ENCODE measurements at places on chromosomes 16 and 17. TPM values are rescaled to one million over a fixed set of nuclear protein-coding genes. Genes with fewer than 3 reads are reported as not detected.

Gene HIGD1B
- total RNA-seq, result 1.3 TPM

Gene TANC2
- total RNA-seq, result 62.9 TPM

Gene HS3ST6
- total RNA-seq, result not detected

Gene NGFR
- 42.0 TPM for total RNA-seq

Gene KCNG4
- total RNA-seq, result not detected

Gene NXPH3
- 3.8 TPM for total RNA-seq

Gene ABAT
- 4.4 TPM for total RNA-seq

Gene CDH11
- 23.7 TPM for total RNA-seq

Gene AGRP
- total RNA-seq, result not detected

Gene PKMYT1
- 0.58 TPM for total RNA-seq

Gene PLSCR3
- total RNA-seq, result 42.6 TPM

Gene GPR179
- total RNA-seq, result not detected

Gene KRT33A
- total RNA-seq, result not detected

Gene WNT3
- 1.9 TPM for total RNA-seq

Gene CEP295NL
- total RNA-seq, result 6.5 TPM

Gene CCDC182
- not detected for total RNA-seq

Gene RCVRN
- 0.67 TPM for total RNA-seq

Gene TMEM204
- 37.2 TPM for total RNA-seq

Gene KRT222
- 0.26 TPM for total RNA-seq

Gene NPIPB6
- 4.7 TPM for total RNA-seq

Gene FAM171A2
- 3.0 TPM for total RNA-seq

Gene TBC1D3E
- total RNA-seq, result not detected

Gene SRL
- total RNA-seq, result 0.45 TPM

Gene PROCA1
- 1.3 TPM for total RNA-seq

Gene SLC13A2
- 0.10 TPM for total RNA-seq

Gene CLEC19A
- total RNA-seq, result not detected

Gene HBZ
- not detected for total RNA-seq

Gene HBA1
- 275 TPM for total RNA-seq

Gene ZFPM1
- total RNA-seq, result 4.8 TPM

Gene PIRT
- total RNA-seq, result not detected

Gene INCA1
- total RNA-seq, result 0.71 TPM

Gene CPHXL2
- not detected for total RNA-seq

Gene GFAP
- 1.3 TPM for total RNA-seq

Gene GSE1
- total RNA-seq, result 129 TPM

Gene CPNE7
- 1.3 TPM for total RNA-seq

Gene MGAT5B
- total RNA-seq, result 1.1 TPM

Gene MYH8
- not detected for total RNA-seq

Gene GLTPD2
- not detected for total RNA-seq

Gene CSF3
- total RNA-seq, result 35.9 TPM

Gene CIBAR2
- total RNA-seq, result not detected

Gene TMEM114
- total RNA-seq, result not detected

Gene TEKT5
- not detected for total RNA-seq

All from mesenteric fat pad (tissue), 1 donor.